NCI-H1930 (cell line): ENCODE measurements at places on chromosomes 2 and 18.
A peak's percentile ranks its signal among the peaks of the same experiment; 100 is the strongest.

DNA sequence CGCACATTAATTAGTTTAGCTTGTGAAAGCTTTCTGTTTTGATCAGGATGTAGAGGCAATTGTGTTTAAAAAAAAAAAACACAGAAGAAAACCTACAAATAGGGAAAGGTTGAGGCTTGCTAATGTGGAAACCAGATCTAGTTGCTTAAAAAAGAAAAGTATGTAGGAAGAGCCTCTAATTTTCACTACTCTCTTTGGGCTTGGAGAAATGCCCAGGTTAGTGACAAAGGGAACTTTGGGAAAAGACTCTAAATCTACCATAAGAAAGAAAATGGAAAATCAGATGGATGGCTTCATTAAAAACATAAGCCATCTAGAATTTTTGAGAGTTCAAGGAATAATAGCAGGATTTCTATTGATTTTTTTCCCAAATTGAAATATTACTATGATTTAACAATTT lies 47.3 kb upstream of the SLC38A11 start:
- no peak for DNase-seq

DNA sequence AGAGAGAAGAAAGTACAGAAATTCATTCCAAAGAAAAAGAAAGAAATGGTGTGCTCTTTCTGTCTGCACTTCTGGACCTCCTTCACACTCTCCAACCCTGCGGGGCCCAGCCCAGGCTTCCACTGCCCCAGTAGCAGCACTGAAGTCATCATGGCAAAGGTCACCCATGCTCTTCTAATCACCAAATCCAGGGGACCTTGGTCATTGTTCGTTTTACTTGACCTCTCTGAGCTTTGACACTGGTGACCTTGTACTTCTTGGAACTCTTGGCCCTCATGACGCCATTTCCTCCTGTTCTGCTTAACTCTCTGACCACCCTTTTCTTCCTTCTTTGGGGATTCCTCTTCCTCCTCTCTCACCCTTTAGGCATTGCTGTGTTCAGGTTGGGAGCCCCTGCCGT lies 105.6 kb downstream of the SMAD7 start:
- no peak for DNase-seq

DNA sequence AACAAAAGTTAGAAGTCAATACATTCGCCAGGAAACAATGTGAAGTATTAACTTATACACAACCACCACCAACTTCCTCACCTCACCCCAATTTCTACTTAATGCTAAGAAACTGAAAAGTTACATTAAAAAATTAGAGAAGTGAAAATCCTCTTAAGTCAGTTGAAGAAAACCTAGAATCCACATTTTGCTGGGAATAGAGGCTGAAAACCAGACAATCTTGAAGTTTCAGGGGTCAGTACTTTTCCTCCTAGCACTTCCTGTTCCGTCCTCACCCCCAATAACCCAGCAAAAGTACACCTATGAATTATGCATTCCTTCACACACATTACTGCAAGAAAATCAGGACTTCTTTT lies 6.3 kb downstream of the YES1 start:
- DNase-seq: no peak

DNA sequence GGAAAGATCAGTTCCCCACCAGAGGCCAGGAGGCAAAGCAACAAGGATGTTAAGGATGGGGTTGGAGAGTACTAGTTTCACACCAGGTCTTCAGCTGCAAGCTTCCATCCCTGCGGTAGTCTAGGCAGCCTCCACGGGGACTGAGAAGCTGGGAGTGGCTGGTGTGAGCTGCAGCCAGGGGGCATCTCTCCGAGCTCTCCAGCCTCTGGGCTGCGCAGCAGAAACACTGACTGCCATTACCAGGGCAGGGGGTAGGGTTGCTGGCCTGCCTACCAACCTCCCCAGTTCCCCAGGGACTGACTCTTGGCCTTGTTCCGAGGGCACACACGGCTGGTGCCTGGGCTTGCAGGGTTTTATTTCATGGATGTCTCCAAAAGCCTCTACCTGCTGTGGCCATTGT lies 15.9 kb downstream of the GATA6 start:
- no peak for DNase-seq

DNA sequence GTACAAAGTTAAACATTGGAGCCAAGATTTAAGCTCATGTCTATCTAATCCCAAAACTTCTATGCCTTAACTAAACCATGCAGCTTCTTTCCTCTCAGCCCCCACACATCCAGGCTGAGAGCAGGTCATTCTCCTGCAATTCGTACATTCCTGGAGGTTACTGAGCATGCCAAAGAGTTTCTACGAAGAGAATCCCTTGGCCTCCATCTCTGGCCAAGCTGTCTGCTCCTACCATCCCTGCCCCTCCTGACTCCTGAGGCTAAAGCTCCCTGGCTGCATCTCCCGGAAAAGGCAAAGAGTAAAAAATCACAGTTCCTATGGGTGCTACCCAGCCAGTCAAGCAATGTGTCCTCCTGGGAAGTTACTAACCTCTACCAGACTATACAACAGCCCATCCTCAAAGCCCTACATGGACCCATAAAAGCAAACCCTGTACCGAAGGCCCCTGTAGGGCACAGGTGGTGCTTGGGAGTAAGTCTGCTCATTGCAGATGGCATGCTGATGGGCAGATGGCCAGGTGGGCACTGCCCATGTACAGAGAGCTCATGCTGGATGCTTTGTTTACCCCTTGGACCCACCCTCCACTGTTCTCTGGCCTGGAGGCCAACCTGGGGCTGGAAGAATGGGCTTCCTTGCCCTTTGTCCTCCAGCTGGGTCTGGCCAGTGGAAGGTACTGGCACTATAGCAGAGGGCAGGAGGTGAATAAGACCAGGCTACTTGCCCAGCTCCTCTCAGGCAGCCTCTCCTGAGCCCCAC lies 99.5 kb downstream of the TTC32 start:
- DNase-seq: no peak

DNA sequence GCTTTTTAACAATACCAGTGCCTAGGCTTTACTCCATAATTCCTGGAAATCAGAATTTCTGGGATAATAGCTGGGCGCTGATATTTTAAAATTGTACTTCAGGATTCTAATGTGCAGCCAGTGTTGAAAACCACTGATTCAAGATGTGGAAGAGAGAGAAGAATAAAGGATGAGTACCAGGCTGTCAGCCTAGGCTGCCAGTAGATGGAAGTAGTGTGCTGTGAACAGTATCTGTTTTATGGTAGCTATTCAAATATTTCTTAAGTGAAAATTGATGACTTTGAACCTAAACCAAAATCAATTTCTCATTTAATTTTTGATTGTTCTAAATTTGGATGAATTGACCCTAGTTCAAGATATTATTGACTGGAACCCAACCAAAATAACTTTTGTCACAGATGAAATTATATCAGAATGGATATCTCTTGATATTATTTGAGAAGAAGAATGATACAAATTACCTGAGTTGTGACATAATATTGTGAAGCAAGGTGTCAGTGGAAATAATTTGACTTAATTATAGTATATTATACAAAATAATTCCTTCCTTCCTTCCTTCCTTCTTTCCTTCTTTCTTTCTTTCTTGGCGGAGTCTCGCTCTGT lies 88.0 kb downstream of the COMMD1 start:
- DNase-seq: peak; percentile 7

- DNase-seq: no peak
Measured at GRCh38 chr18:61173554-61173953, 159.7 kb upstream of the CDH20 start.

DNA sequence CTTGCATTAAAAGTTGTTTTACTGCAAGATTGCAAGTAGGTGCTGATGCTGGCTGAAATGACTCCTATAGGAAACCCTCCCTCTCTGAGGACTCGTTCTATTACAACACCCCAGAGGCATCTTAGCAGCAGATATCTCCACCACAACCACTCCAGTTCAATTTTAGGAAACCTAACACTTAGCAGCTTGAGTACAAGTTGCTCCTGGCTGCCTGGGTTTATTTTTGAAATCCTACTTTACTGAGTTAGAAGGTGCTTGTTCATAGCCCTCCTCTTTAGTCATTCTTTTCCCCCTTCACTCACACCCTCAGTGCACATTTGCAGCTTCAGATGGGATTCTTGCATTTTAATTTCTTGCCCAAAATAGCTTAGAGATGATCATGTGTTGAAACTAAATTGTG lies 111.5 kb downstream of the MTCL1 start:
- no peak for DNase-seq
